CD14-positive monocyte (primary cell): ENCODE measurements at places on chromosomes 12 and 14. TPM values are rescaled to one million over a fixed set of nuclear protein-coding genes. Genes with fewer than 3 reads are reported as not detected.
A peak's percentile ranks its signal among the peaks of the same experiment; 100 is the strongest.

Gene CLEC4C
- polyA plus RNA-seq, result 0.54 TPM

Gene SRRM4
- not detected in 2 replicates for polyA plus RNA-seq

Gene BATF
- 12.6 and 24.7 TPM in 2 replicates for polyA plus RNA-seq

- no peaks in the 10 kb centered on the region for H3K27me3 ChIP-seq
- no peak overlapping the region for H3K27ac ChIP-seq
- no peak for DNase-seq
- H3K4me3 ChIP-seq, result no peak overlapping the region
- H3K4me1 ChIP-seq, result peaks cover 19% of the 10 kb centered on the region
These were observed 10.5 kb upstream of the NR2C1 start for GRCh38 chr12:95083938-95084337.

GRCh38 chr12:26680727-26681455 lies 152.1 kb downstream of the ITPR2 start:
- no peak overlapping the region for H3K27ac ChIP-seq
- DNase-seq, result no peak
- H3K4me3 ChIP-seq, result no peak overlapping the region
- H3K4me1 ChIP-seq, result no peaks in the 10 kb centered on the region
- H3K27me3 ChIP-seq, result no peaks in the 10 kb centered on the region
- H3K36me3 ChIP-seq, result peaks cover 34% of the 10 kb centered on the region

GRCh38 chr12:56079723-56080555 lies at the start of gene ERBB3:
ERBB3 (plus strand) TSS chr12:56080165; CDS start chr12:56080301, 136 bp downstream.
- H3K27me3 ChIP-seq, result peaks cover 6% of the 10 kb centered on the region
- H3K27ac ChIP-seq, result no peak within 1 kb of the TSS
- peak within 1 kb of the TSS; percentile 24 for H3K4me3 ChIP-seq
- peaks cover 21% of the 10 kb centered on the region for H3K4me1 ChIP-seq

DNA sequence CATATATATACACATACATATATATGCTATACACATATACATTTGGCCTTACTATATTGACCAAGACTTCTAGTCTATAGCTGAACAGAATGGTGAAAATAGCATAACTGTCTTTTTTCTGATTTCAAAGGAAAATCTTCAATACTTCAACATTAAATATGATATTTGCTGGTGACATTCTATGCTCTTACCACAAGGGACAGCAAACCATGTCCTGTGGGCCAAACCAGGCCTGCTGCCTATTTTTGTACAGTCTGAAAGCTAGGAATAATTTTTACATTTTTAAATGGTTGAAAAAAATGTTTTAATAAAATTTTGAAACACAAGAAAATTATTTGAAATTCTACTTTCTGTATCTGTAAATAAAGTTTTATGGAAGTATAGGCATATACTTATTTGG lies 63.6 kb downstream of the EML5 start:
- H3K36me3 ChIP-seq, result no peaks in the 10 kb centered on the region
- H3K4me3 ChIP-seq, result no peak overlapping the region
- no peaks in the 10 kb centered on the region for H3K4me1 ChIP-seq
- H3K27ac ChIP-seq, result no peak overlapping the region

DNA sequence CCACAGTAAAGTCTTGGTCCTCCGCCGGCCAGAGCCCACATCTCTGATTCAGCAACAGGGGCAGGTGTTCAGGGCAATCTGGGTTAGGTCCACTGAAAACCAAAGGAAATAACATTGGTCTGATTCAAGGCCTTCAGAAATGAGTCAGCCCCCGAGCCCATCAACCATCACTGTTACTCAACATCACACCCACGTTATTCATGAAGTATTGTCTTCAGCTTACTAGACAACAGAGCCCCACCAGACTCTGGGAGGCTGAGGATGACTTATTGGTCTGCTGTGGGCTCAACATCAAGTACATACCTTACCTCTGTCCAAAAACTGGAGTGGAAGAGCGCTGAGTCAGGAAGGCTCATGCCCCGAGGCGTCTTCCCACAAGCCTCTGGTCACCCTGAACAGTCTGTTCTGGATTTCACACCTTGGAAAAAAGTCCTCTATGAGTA lies 97.5 kb downstream of the ZFP36L1 start:
- H3K27me3 ChIP-seq, result no peaks in the 10 kb centered on the region
- peaks cover 40% of the 10 kb centered on the region for H3K4me1 ChIP-seq
- peak; percentile 87 for DNase-seq
- no peak overlapping the region for H3K4me3 ChIP-seq

GRCh38 chr14:55074662-55075061 lies 23.2 kb downstream of the MAPK1IP1L start:
- H3K36me3 ChIP-seq, result no peaks in the 10 kb centered on the region
- peaks cover 6% of the 10 kb centered on the region for H3K27me3 ChIP-seq
- no peak overlapping the region for H3K4me3 ChIP-seq
- peaks cover 11% of the 10 kb centered on the region for H3K4me1 ChIP-seq
- DNase-seq, result no peak

- H3K4me3 ChIP-seq, result peak overlapping the region; percentile 85
- peaks cover 10% of the 10 kb centered on the region for H3K36me3 ChIP-seq
- peaks cover 48% of the 10 kb centered on the region for H3K4me1 ChIP-seq
- H3K27ac ChIP-seq, result peak overlapping the region; percentile 94
These were observed 1.0 kb downstream of the RNF41 start for GRCh38 chr12:56220611-56221231.

DNA sequence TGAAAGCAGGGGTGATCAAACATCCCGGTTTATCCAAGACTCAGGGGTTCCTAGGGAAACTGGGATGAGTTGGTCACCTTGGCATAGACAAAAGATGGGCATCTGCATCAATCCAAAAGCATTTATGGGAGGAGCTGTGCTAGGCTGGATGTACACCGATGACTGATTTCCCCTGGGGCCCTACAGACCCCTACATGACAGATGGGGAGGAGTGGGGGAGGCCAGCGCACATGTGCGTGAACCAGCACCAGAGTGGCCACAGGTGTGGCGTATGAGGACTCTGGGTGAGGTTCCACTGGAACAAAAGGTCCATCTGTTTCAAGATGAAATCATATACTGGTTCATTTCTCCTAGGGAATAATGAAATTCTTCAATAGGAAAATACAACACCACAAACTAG lies 210.4 kb downstream of the ITPR2 start:
- no peak for DNase-seq
- peaks cover 81% of the 10 kb centered on the region for H3K36me3 ChIP-seq
- H3K4me3 ChIP-seq, result no peak overlapping the region

DNA sequence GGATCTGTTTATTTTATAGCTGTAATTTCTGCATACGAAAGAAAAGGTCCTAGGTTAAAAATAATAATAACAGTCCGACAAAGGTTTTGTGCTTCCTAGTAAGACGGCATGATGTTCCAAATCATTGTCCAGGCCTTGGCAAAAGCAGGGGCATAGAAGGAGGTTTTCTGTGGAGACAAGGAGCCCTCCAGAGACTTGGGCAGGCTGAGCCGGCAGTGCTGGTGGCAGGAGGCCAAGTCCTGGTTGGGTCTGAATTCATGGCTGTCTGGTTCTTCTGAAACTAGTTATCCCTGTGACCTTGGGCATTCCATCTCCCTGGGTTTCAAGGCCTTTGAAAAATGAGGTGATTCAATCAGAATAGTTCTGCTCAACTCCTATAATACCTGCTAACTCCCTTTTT lies 44.0 kb downstream of the KCNK13 start:
- no peak overlapping the region for H3K27ac ChIP-seq
- no peaks in the 10 kb centered on the region for H3K27me3 ChIP-seq

DNA sequence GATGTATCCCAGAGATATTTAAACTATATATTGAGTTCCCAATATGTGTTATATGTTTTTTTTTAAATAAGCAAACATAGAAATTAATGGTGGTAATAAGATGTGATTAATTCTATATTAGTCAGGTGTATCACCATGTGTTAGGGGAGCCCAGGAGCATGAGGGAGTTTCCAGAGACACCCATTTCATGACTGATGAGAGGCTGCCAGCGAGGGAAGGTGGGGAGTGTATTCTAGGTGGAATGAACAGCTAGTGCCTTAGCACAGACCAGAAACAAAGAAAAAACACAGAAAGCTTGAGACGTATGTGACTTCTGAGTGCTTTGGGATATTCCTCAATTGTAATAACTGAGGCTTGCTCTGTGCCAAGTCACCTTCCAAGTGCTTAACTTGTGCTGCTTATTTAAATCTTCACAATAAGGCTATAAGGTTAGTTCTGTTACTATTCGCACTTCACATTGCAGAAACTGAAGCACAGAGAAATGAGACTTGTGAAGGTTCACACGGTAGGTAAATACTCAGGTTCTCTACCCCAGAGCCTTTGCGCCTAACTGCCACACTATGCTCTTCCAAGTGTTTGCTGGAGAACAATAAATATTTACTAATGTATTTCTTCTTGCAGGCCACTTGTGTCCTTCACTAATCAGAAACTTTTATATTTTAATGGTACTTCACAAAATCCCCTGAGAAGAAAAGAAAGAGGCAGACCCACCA lies 17.9 kb upstream of the MGP start:
- no peaks in the 10 kb centered on the region for H3K4me1 ChIP-seq
- H3K4me3 ChIP-seq, result no peak overlapping the region
- peaks cover 5% of the 10 kb centered on the region for H3K36me3 ChIP-seq
- no peak overlapping the region for H3K27ac ChIP-seq
- no peak for DNase-seq

DNA sequence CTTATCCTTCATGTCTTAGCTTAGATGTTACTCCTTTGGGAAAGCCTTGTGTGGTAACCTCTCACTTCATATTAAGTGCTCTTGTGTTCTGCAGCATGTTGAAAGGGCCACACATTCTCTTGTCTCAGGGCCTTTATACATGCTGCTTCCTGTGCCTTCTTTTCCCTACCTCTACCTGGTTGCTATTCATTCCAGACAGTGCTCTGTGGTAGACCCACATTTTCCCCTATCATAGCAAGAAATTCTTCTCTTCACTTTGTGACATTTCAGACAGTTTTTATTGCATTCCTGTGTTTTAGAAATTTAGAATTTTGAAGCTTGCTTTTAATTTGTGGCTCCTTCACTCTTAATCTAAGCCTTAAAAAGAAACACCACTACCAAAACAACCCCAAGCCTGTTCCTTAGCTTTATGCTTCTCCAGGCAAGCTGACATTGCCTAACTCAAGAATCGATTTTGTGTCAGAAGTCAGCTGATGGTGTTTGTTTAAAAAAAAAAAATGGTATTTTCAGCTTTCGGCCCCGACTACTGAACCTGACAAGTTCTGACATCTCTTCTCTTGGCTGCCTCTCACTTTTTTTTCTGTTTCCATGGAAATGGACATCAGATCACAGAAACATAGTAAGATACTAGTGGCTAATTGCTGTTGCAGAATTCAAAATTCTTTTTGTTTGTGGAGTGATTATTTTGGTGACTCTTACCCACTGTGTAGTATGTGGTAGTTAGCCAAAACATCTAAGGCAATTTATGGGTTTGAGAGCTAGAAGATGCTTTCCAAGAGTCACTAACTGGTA lies 156.3 kb downstream of the NUBPL start:
- no peak for DNase-seq
- H3K27me3 ChIP-seq, result no peaks in the 10 kb centered on the region
- H3K4me3 ChIP-seq, result no peak overlapping the region
- H3K36me3 ChIP-seq, result no peaks in the 10 kb centered on the region

DNA sequence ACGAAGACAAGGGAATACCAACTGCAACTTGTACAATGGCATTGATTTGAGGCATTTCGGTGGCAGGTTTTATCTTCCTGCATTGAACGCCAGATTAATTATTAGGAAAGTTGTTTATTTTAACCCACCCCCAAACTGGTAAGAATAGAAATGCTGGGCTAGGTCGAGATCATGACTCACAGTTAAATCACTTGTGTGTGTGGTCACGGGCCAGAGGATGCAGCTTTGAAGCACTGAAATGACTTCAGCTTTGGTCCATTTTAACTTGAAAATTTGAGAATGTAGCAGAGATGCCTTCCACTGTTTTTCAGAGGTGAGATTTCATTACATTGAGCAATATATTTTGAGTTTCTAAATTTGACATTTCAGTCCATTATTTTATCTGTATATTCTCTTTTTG lies 23.6 kb upstream of the KCNH3 start:
- H3K27me3 ChIP-seq, result no peaks in the 10 kb centered on the region
- no peaks in the 10 kb centered on the region for H3K4me1 ChIP-seq
- H3K27ac ChIP-seq, result no peak overlapping the region
- H3K36me3 ChIP-seq, result no peaks in the 10 kb centered on the region
- H3K4me3 ChIP-seq, result no peak overlapping the region
- DNase-seq, result no peak

DNA sequence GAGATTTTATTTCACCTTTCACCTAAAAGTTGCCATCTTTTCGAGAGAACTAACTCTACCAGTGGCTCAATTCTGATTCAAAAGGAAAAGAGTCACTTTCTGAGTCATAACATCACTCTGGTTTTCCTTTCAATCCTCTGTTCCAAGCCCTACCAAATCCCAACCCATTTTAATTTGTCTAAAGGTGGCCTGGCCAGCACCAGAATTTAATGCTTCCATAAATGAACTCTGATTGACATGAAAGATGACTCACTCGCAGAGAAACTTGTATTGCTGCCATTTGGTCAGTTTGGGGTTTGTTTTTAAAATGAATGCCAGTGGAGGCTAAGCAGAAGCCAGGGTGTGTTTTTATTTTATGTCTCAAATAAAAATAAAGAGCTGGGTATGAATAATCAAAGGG lies 117.4 kb upstream of the SOX5 start:
- no peaks in the 10 kb centered on the region for H3K36me3 ChIP-seq
- no peaks in the 10 kb centered on the region for H3K27me3 ChIP-seq
- H3K4me1 ChIP-seq, result no peaks in the 10 kb centered on the region
- no peak overlapping the region for H3K27ac ChIP-seq
- DNase-seq, result no peak

DNA sequence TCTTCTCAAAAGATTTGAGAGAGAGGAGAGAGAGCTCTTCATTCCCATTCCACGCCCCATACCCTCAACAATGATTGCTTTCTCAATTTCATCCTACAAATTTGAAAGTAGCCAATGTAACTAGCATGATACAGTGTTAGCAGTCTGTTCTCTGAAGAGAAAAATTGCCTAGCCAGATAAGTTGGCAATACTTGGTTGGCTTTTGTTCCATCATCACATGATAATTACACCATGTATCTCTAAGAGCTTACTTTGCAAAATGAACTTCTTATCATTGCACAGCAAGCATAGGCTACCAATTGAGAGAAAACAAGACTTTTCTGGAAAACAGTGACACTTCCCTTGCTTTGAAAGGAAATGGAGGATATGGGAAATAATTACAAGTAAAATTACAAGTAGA lies 68.9 kb downstream of the FSCB start:
- H3K36me3 ChIP-seq, result no peaks in the 10 kb centered on the region
- H3K27me3 ChIP-seq, result no peaks in the 10 kb centered on the region
- no peaks in the 10 kb centered on the region for H3K4me1 ChIP-seq
- no peak for DNase-seq
- H3K4me3 ChIP-seq, result no peak overlapping the region
- H3K27ac ChIP-seq, result no peak overlapping the region

GRCh38 chr12:536751-537245 lies 77.1 kb downstream of the B4GALNT3 start:
- DNase-seq, result no peak
- no peaks in the 10 kb centered on the region for H3K36me3 ChIP-seq
- H3K4me3 ChIP-seq, result no peak overlapping the region
- peaks cover 6% of the 10 kb centered on the region for H3K4me1 ChIP-seq
- no peaks in the 10 kb centered on the region for H3K27me3 ChIP-seq

- H3K36me3 ChIP-seq, result peaks cover 13% of the 10 kb centered on the region
- no peaks in the 10 kb centered on the region for H3K27me3 ChIP-seq
- no peak overlapping the region for H3K4me3 ChIP-seq
- peaks cover 10% of the 10 kb centered on the region for H3K4me1 ChIP-seq
- H3K27ac ChIP-seq, result no peak overlapping the region
These were observed 32.5 kb downstream of the BRMS1L start for GRCh38 chr14:35858521-35859209.
